Stimulated activated CD8-positive, alpha-beta memory T cell treated with anti-CD3 and anti-CD28 coated beads, Interleukin-2, amount 100 ng/mL, for 1 hour (primary cell): ENCODE measurements at places on chromosomes 5 and 9.

- DNase-seq, result no peak
These were observed 674 bp downstream of the C5orf15 start for GRCh38 chr5:133967698-133968203.

- DNase-seq, result no peak
These were observed 2.8 kb downstream of the ANKH start for GRCh38 chr5:14868771-14869170.

GRCh38 chr9:88458716-88459465 is 70.6 kb downstream of the SPIN1 start:
- DNase-seq, result no peak

- DNase-seq, result no peak
These were observed 90.3 kb upstream of the PHYKPL start for GRCh38 chr5:178322736-178323540.

DNA sequence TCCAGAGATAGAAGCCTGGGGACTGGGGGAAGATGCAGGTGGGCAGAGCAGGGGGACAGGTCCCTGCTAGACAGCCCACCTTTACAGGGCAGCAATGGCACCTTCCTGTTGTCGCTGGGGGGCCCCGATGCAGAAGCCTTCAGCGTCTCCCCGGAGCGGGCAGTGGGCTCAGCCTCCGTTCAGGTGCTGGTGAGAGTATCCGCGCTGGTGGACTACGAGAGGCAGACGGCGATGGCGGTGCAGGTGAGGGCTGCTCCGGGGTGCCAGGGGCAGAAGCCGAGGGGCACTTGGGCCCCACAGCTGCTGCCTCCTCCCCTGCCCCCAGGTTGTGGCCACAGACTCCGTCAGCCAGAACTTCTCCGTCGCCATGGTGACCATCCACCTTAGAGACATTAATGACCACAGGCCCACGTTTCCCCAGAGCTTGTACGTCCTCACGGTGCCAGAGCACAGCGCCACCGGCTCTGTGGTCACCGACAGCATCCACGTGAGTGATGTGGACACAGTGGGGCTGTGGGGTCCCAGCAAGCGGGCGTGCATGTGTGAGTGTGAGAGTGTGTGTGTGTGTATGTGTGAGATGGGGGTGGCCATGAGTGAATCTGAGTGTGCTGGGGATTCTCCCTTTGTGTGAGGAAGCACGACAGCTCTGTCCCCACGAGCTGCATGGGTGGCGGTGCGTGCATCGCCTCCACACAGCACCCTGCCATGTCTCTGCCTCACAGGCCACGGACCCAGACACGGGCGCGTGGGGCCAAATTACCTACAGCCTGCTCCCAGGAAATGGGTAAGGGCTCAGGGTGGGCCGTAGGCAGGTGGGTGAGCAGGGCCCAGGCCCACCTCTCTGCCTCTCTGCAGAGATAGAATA is 28.4 kb downstream of the CDHR2 start:
- DNase-seq, result no peak

- DNase-seq, result no peak
These were observed 141.1 kb upstream of the DAP start for GRCh38 chr5:10902145-10902544.

- DNase-seq, result no peak
These were observed 412.9 kb downstream of the CHSY3 start for GRCh38 chr5:130316971-130317680.

DNA sequence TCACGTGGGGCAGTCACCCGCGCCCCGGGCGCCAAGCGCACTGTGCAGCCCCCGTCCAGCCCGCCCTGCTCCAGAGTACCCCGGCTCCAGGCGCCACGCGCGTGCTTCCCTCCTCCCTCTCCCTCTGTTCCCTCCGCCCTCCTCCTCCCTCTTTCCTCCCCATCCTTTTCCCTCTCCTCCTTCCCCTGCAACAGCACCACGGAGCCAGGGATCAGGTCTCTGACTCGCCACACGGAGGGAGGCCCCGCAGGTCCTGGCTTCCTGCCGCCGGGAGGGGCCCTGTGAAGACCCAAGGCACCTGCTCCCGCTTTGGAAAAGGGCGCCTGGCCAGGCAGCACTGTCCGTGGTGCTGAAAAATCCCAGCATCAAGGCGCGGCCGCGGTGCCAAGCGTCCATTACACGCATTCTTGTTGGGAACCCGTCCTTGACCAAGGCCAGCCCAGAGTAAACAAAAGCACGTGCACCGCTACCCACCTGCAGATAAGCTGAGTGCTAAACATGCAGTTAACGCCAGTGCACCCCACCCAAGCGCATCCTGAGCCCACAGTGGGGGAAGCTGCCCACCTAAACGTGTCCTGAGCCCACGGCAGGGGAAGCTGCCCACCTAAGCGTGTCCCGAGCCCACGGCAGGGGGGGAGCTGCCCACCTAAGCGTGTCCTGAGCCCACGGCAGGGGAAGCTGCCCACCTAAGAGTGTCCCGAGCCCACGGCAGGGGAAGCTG is 21.7 kb downstream of the SLC6A18 start:
- DNase-seq, result no peak

DNA sequence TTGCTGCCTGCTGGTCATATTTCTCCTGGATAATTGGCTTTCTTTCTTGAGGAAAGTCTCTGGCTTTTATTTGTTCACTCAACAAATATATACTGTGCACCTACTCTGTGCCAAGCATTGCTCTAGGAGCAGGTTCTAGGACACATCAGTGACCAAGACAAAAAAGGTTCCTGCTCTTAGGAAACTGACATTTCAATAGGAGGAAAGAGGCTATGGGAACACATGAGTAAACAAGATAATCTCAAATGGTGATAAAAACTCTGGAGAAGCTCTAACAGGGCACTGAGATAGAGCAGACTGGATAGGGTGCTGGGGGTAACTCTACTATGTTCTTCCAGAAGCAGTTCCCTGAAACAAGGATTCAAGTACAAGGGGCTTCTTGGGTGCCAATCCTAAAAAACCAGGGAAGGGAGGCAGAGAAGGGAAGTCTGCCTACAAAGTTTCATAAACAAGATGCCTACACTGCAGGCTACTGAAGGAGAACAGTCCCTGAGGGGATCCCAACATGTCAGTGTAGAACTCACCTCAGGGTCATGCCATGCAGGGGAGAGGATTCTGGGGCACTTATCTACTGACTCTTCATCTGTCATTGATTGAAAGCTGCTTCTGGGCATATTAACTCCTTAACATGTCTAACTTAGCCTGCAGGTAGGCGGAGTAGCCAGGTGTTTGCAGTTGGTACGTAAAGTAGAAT is 181.3 kb downstream of the GRIA1 start:
- DNase-seq, result no peak

- no peak for DNase-seq
These were observed 32.4 kb downstream of the MYO10 start for GRCh38 chr5:16903480-16904300.

DNA sequence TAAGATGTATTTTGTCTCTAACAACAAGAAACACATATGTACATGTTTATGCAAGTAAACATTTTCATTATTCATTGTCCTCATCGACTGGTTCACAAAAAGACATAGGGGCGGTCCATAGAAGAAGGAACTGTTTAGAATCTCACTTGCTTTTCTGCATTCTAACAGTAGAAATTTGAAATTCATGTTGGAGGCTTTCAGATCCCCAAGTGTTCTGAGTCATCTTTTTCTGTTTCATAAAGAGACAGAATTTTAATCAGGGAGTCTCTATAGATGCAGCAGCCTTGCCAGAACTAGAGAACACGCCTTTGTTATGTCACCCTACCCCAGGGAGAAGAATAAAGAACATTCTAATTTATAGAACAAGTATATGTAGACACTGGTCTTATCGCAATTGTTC is 324.3 kb downstream of the GABRG2 start:
- DNase-seq, result no peak

DNA sequence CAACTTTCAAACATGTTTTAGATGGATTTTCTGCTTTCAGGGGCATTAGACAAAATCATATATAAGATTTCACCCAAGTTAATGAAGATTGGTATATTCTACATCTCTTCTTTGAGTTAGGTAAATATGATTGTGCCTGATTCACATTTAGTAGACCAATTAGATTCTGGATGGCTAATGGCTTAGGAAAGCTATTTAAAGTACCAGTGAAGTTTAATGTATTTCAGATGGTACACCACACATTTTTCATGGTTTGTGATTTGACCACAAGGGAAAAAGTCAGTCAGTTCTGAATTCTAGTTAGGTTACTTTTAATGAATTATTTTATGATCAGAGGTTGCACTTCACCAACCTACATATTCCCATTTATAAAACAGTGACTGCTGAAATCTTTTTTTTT is 409.7 kb downstream of the ADGRV1 start:
- no peak for DNase-seq

- no peak for DNase-seq
These were observed 27.6 kb downstream of the AP3S1 start for GRCh38 chr5:115869256-115869795.

- DNase-seq, result no peak
These were observed 284.1 kb upstream of the GRAMD2B start for GRCh38 chr5:126139086-126139485.

DNA sequence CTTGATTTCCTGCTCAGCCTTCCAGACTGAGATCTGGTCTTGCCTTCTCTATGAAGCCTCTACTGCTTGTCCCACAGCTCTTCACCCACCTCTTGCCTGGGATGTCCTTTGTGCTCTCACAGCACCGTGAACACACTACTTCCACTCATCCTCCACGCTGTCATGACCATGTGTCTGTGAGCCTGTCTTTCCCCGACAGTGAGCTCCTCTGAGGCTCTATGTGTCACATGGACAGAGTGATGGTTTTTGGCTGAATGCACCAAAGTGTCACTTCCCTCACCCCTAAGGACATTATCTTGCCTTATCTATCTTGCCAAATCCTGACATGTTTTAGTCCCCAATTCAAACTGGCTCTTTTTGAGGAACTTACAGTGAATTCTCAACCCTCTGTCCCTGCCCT is 11.3 kb downstream of the PHYKPL start:
- DNase-seq, result no peak

- no peak for DNase-seq
These were observed 757.0 kb downstream of the BRINP1 start for GRCh38 chr9:118612201-118612600.

- no peak for DNase-seq
These were observed 191.5 kb downstream of the ROR2 start for GRCh38 chr9:91758491-91758981.

- no peak for DNase-seq
These were observed 106.8 kb downstream of the DMRT2 start for GRCh38 chr9:1156794-1157550.

DNA sequence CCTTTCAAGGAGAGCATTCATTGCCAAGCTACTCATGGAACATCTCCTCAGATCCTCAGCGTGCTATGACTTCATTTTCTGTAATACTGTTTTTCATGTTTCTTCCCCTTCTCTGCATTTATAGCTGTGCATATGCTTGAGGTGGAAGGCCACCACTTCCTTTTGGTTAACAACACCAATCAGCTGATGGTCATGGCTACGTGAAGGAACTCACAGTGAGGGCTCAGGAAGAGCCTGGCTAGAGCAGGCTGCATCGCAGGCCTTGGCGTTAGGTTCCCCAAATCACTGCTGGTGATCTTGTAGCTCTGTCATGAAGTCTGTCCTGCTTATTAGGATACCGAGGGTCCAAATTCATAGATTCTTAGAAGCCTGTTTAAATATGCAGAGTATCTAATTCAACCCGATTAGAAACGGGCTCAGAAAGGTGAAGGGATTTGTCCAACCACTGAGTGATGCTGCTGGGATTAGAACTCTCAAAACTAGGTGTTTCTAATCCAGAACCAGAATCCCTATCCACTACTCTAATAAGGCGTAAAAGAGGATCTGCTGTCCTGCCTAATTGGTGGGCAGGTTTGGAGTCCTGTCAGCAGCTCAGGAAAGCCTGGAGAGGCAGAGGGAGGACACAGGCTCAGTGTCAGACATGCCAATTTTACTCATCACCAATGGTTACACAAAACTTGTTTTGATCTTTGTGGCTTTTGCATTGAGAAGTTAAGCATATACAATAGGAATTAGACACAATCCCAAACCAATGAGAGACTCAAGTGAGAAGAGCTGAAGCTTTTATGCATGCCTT is 7.5 kb downstream of the SYK start:
- no peak for DNase-seq

- no peak for DNase-seq
These were observed 12.7 kb downstream of the GLIPR2 start for GRCh38 chr9:36149197-36149596.

DNA sequence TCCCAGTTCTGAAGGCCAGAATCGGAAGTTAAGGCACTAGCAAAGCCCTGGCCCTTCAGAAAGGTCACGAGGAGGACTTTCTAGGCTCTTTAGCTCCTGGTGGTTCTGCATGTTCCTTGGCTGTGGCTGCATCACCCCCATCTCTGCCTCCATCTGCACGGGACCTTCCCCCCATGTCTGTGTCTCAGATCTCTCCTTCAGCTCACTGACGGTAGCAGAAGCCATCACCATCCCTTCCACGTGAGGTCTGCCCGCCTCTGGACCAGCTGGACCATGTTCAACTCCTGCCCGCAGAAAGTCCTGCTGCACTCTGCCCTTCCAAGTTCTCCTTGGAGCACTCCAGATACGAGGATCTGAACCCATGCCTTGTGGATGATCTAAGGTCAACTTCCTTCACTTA is 242.9 kb upstream of the IRX1 start:
- no peak for DNase-seq

GRCh38 chr5:71748360-71748759 is 29.3 kb downstream of the CARTPT start:
- no peak for DNase-seq

DNA sequence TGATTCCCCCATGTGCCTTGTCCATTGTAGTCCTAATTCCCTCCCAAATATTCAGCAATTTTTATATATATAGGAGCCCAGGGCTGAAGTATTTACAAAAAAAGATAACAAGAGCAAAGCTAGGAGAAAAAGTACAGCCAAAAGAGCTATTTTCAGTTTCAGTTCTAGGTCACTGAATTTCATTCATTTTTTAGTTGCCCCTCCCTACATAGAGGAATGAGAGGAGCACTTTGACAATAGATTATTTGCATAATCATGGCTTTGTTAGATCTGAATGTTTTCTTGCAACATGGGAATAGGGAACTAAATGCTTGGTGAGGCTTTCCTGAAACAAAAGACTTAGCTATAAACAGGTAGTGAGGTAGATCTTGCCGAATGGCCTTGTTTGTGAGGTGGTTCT is 15.3 kb upstream of the F2RL2 start:
- no peak for DNase-seq

- no peak for DNase-seq
These were observed 11.8 kb upstream of the TMC1 start for GRCh38 chr9:72509635-72510034.

GRCh38 chr5:125298258-125298657 is 551.8 kb upstream of the ZNF608 start:
- DNase-seq, result no peak

GRCh38 chr9:134716067-134716466 is 74.5 kb downstream of the COL5A1 start:
- DNase-seq, result no peak
